T-helper 9 cell (primary cell): ENCODE measurements at places on chromosomes 5 and 9.

DNA sequence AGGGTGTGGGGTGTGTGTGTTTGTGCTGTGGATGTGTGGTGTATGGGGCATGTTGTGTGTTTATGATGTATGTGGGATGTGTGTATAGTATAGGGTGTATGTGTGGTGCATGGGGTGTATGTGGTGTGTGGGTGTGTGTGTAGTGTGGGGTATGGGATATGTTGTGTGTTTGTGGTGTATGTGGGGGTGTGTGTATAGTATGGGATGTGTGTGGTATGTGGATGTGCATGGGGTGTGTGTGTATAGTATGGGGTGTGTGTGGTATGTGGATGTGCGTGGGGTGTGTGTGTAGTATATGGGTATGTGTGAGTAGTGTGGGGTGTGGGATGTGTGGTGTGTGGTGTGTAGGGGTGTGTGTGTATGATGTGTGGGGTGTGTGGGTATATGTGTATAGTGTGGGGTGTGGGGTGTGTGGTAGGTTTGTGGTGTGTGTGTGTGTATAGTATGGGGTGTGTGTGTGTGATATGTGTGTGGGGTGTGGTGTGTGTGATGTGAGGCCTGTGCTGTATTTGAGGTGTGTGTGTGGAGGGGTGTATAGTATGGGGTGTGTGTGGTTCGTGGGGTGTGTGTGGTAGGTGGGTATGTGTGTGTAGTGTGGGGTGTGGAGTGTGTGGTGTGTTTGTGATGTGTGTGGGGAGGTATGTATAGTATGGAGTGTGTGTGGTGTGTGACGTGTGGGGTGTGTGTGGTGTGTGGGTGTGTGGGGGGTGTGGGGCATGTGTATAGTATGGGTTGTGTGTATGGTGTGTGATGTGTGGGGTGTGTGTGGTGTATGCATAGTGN is 10.5 kb downstream of the ECSCR start:
- DNase-seq = no peak

DNA sequence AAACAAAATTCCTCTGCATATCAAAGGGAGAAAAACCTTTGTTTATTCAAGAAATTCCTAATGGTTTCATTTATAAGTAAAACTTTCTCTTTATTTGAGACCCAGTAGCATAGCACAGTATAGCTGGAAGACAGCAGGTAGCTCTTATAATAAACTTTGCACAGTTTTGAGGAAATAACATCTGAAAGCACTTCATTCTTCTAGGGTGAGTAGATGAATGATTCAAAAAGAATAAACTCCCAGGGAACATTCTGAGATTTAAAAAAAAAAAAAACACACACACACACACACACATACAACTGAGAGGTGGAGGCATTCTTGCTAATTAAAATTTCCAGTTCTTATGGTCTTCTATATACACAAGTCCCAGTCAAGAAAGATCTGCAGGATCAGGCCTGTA is 197.3 kb downstream of the BNC2 start:
- DNase-seq = no peak

DNA sequence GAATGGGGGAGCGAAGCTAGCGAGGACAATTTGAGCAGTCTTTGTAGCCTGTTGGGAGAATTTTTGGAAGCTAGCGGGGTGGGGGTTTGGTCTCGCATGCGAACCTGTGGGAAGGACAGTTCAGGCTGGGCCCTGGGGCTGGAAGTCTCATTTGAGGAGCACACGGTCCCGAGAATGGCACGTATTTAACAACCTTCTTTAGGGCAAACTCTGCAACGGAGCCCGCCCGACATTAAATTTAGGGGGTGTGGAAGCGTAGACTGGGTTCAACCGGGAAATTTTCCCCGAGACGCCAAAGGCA is 35.2 kb upstream of the NFIB start:
- no peak for DNase-seq

- DNase-seq = no peak
These were observed 10.4 kb upstream of the PPP2CA start for GRCh38 chr5:134236318-134236717.

GRCh38 chr9:137293482-137294090 is 8.5 kb downstream of the NRARP start:
- no peak for DNase-seq

GRCh38 chr5:1517838-1518237 is 5.9 kb downstream of the LPCAT1 start:
- no peak for DNase-seq

DNA sequence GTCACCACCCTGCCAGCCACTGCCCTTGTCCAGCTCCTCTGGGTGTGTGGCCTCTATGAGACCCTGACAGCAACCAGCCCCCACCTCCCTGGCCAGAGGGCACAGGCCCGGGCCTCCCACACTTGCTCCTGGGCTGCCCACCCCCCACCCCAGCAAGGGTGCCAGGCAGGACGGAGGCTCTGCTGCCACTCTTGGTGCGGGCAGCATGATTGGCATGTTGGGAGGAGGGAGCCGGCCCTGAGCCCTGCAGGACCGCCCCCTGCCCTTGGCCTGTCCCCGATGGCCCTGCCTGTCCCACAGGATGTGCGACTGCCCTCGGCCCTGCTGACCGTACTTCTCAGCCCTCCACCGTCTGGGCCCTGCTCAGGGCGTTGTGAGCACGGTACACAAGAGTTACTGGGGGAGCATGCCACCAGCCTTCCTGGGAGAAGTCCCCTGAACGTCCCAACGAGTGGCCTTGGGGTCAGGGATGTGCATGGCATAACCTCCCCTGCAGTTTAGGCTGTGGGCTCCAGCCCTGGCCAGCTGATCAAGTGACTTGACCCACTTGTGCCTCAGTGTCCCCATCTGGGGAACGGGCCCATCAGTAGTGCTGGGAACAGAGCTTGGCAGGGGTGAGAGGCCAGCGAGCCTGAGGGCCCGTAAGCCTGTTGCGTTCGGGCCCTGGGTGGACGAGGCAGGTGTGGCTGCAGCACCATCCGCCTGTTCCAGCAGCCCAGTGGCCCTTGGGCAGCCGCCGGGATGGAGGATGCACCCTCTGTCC is 16.0 kb downstream of the GPSM1 start:
- no peak for DNase-seq
